Activated CD4-positive, alpha-beta T cell treated with anti-CD3 and anti-CD28 coated beads for 24 hours (primary cell): ENCODE measurements at places on chromosomes 7 and 10.

DNA sequence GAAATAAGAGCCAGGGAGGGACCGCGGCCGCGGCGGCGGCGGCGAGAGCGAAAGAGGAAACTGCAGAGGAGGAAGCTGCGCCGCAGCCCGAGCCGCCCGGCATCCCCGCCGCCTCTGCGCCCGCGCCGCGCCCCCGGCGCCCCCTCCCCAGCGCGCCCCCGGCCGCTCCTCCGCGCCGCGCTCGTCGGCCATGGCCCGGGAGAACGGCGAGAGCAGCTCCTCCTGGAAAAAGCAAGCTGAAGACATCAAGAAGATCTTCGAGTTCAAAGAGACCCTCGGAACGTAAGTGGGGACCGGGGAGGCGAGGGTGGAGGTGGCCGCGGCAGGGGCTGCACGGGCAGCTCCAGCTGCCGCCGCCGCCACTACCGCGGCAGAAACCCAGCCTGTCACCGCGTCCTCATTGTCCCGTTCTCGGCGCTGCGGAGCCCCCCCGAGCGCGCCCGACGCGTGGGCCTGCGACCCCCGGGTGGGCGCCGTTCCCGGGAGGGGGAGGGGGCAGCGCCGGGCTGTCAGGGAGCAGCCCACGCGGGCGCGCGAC lies 351 bp downstream of the CAMK1D start:
- DNase-seq = no peak

- DNase-seq = peak; percentile 67
These were observed 34.0 kb downstream of the DNAJB12 start for GRCh38 chr10:72320676-72321247.

DNA sequence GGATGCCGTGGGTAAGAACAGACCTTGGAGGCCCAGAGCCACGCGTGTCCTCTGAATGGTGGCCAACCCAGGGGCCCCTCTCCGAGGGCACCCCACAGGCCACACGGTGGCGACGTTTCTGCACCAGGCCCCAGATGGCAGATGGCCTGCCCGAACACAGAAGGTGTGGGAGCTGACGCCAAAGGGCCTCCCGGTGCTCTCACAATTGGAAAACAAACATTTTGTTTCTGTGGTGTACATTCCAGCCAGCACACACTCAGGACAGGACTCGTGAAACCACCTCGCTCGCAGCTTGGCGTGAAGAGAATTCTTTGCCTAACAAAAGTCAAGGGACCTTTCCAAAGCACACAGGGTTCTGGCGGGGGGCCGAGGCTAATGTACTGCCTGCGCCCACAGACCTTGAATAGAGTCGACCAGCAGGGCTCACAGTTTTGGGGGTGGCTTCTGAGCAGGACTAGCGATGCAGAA lies 112.1 kb downstream of the FAM53B start:
- DNase-seq = no peak

DNA sequence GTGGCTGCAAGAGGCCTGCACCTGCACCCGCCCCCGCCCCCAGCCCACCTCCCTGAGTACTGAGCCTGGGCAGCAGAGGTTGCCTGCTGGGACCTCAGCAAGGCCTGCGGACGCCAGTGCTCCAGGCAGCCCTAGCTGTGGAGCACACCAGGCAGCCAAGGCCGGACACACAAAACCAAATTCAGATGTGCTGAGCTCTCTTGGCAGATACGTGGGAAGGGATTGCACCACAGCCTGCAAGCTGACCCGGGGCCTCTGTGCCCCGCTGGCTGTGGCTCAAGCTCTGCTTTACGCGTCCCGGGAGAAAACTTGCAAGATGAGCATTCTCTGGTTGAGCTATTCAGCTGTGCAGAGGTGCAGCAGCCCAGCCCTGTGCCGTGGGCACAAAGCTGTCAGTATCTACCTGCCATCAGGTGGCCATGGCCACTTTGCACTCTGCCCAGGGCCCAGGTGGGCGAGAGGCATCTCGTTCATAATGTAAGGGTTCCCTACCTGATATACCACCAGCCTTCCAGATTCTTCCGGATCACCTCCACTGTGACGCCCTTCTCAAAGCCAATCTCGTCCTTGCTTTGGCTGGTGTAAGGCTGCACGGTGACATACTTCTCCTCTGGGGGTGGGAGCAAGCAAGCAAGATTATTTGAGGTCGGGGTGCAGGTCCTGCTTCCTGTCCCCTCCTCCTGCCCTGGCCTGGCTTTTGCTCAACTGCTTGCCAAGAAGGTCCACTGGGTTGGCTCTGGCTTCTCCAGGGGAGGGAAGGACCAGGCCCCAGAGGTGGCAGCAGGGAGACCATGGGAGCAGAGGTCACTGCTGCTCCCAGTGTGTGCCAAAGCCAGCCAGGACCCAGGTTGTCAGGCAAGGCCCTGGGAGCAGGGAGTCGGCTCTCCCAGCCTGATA lies 123.4 kb downstream of the NEURL1 start:
- DNase-seq = no peak

GRCh38 chr10:130773941-130774340 lies 537.6 kb downstream of the TCERG1L start:
- DNase-seq = no peak

GRCh38 chr7:34823650-34824258 lies 165.7 kb downstream of the NPSR1 start:
- peak; percentile 27 for DNase-seq

DNA sequence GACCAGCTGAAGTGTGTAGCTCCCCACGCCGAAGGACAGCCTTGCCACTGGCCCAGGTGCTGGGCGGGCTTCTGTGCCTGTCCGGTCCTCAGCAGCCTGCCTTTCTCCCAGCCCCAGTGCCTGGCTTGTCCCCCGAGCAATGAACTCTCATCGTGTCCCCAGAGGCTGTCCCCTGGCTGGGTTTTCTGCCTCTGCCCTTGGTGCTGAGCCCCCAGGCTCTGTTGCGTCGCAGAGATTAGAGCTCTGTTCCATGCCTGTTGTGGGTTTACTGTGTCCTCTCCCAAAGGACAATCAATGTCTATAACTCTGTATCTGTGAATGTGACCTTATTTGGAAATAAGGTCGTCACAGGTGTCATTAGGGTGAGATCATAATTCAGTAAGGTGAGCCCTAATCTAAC lies 226.1 kb upstream of the SHH start:
- DNase-seq = no peak

GRCh38 chr7:152968514-152968913 lies 209.0 kb downstream of the ACTR3B start:
- DNase-seq = no peak

GRCh38 chr10:85967594-85967993 lies 399.0 kb downstream of the GRID1 start:
- no peak for DNase-seq

DNA sequence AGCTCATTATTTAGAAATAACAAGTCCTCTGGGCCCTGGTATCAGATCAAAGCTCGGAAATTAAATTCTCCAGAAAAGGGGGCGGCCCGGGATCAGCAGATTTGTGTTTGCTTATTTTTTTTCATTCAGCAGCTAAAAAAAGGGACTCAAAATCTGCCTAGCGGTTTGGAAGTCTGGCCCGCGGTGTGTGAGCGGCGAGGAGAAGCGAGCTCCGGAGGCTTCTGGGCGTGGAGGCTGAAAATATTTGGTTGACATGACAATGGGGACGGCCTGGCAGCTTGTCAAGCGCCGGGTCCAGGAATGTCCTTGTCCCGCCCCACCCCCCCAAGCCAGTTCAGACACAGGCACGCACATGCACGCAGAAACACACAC lies 43.4 kb downstream of the FOXL3 start:
- DNase-seq = no peak

- DNase-seq = peak; percentile 60
These were observed 31.3 kb upstream of the SMC3 start for GRCh38 chr10:110535958-110536891.

DNA sequence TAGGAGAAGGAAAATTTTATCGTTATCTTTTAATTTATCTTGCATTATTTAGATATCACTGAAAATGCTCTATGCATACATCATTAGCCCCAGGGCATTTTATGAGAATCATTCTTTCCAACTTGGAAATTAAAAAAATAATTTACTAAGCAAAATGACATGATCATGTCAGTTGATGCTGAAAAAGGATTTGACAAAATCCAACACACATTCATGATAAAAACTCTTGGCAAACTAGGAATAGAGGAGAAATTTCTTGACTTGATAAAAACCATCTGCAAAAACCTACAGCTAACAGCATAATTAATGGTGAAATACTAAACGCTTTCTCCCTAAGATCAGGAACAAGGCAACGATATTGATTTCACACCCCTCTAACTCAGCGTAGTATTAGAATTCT lies 40.2 kb upstream of the RSU1 start:
- DNase-seq = no peak

DNA sequence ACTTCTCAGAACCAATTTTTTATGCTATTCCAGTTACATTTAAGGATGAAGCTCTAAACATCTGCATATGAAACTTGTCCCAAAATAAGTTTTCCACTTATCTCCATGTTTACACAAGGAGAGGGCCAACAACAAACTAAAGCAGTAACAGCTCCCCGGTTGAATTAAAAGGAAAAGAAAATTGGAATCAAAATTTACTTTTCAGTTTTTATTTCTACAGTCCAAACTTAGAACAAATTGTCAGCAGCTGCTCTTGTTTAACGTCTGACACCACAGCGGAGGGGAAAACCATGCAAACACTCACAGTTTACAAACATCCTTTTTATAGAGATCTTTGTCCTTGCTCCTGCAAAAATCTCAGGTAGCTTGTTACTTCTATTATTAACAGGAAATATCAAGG lies 101.3 kb downstream of the COL28A1 start:
- DNase-seq = no peak

DNA sequence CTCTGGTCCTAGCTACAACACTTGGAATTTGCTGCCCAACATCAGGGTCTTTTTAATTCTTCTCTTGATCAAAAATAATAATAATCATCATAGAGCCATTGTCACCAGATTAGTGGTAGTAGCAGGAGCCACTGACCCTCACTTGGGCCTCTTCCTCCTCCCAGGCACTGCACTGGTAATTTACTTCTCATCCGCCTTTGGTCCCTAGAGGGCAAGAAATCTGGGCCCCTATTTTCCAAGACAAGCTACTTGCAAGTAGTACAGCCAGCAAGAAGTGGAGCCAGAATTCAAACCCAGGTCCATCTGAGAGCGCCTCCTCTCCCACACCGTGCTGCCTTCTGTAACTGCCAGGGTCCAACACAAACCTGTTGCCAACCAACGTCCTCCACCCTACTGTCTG lies 121.2 kb downstream of the SPDYE5 start:
- DNase-seq = no peak

GRCh38 chr7:55463686-55464262 lies 98.6 kb downstream of the LANCL2 start:
- no peak for DNase-seq

DNA sequence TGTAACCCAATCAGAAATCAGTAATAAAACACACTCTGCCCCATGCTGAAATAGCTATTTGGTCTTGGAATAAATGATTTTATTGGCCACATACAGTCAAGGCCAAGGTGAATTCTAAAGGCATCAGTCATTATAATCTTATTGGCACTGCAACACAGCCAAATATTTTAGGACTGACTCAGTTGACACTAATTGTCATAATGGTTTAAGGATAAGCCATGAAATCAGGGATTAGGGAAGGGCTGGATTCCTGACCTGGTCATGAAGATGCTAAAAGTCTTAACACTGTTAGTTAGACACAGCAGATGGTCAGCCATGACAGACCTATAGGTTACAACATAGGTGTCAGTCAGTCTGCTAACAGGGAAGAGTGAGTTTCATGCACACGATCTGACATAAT lies 330.3 kb upstream of the NPSR1 start:
- DNase-seq = no peak

- no peak for DNase-seq
These were observed 35.1 kb downstream of the BET1 start for GRCh38 chr7:93968911-93969620.

- DNase-seq = no peak
These were observed 36.2 kb downstream of the UNCX start for GRCh38 chr7:1268866-1269265.

DNA sequence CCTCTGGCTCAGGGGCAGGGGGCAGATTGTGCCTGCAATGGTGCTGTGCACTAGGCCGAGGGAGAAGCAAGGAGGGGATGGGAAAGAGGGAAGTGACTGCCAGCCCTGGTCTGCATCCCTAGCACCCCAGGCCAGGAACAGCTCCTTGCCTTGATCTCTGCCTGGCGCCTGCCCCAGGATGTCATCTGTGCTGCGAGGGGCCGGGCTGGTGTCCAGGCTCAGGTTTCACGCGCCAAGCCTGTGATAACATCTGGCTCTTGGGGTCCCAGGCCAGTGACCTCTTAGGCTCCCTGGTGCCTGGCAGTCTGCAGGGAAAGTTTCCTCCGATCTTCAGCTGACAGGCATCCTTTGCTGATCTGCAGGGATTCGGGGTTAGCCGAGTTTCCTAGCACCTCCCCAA lies 193.5 kb upstream of the GPR26 start:
- no peak for DNase-seq

GRCh38 chr7:20224025-20224424 lies 6.8 kb upstream of the MACC1 start:
- DNase-seq = no peak
